Urinary bladder (tissue), 4 donors: ENCODE measurements at places on chromosomes 3 and 15. TPM values are rescaled to one million over a fixed set of nuclear protein-coding genes. Genes with fewer than 3 reads are reported as not detected.

GRCh38 chr3:15331606-15332404, 581 bp downstream of the SH3BP5 start:
- DNase-seq = no peak

LRTM1 gene
- 13.4 TPM for total RNA-seq

KCNMB3 gene
- total RNA-seq = 6.6 TPM

PPP2R3A gene
- total RNA-seq = 28.7 TPM

CCDC39 gene
- not detected for total RNA-seq

ALCAM gene
- 153 TPM for total RNA-seq

GRCh38 chr3:66398228-66399025, 102.4 kb downstream of the LRIG1 start:
- no peak for DNase-seq

CHRM5 gene
- total RNA-seq = 0.48 TPM

DUOXA2 gene
- 0.42 TPM for total RNA-seq

GOLGA8T gene
- total RNA-seq = 0.37 TPM

- no peak for DNase-seq
These were observed 136.4 kb downstream of the LIPC start for GRCh38 chr15:58568157-58568571.

GRCh38 chr3:187942658-187943241, 197.5 kb upstream of the BCL6 start:
- no peak for DNase-seq

ZNF774 gene
- 3.3 TPM for total RNA-seq

DNA sequence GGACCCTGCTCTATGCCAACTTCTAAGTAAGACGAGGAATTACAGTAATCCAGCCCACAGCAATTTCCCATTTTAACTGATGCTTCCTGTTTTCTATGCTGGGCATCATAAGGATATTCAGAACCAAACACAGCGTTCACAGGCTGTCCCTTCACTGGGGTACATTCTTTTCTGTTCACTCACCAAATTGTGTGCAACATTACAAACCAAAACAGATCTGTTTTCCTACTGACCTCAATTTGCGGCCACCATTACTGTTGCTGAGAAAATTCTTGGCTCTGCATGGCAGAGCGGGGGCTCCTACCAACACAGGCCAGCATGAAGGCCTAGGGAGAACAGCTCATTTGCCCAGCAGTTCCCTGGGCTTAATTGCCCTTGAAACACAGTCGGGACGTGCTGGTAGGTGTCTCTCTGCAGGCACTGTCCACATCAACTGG, 76.5 kb downstream of the MYO1E start:
- DNase-seq = no peak

DNA sequence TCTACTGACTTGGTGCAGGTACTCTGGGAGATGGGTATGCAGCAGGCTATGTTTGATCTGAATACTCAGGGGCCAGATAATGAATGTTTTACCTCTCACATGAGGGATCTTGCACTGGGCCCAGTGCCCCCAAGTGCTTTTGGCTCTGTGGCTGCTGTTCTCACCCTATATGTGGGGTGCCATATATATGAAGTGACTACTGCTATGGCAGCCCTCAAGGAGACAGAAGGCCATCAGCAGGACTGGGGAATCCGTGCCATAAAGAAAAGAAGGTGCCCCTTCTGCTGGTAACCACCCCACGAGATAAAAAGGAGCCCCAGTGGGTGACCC, 302.1 kb downstream of the ZPLD1 start:
- DNase-seq = no peak

SCN11A gene
- 11.8 TPM for total RNA-seq

GRCh38 chr3:39432342-39432741, 25.8 kb downstream of the RPSA start:
- DNase-seq = no peak

GRCh38 chr3:140708815-140709214, 31.0 kb downstream of the TRIM42 start:
- no peak for DNase-seq

- DNase-seq = no peak
These were observed 16.8 kb downstream of the NOX5 start for GRCh38 chr15:69031013-69032001.

- peak; percentile 25 for DNase-seq
These were observed 55.8 kb downstream of the ZNF621 start for GRCh38 chr3:40580494-40581091.

- no peak for DNase-seq
These were observed 69.0 kb downstream of the TIGIT start for GRCh38 chr3:114362815-114363214.

GRCh38 chr3:161081633-161082032, 23.5 kb downstream of the B3GALNT1 start:
- no peak for DNase-seq

- DNase-seq = no peak
These were observed 34.0 kb upstream of the GNB5 start for GRCh38 chr15:52225230-52225629.

GRCh38 chr3:14280326-14280725, 101.7 kb downstream of the LSM3 start:
- no peak for DNase-seq
